Daoy (cell line): ENCODE measurements at places on chromosomes 4 and X. TPM values are rescaled to one million over a fixed set of nuclear protein-coding genes. Genes with fewer than 3 reads are reported as not detected.
A peak's percentile ranks its signal among the peaks of the same experiment; 100 is the strongest.

DUX4 gene
- total RNA-seq = not detected in 2 replicates

GRCh38 chrX:45164021-45164621 is 36.6 kb downstream of the DIPK2B start:
- DNase-seq = no peak

GPC3 gene
- total RNA-seq = 0.18 and 0.34 TPM in 2 replicates

DNA sequence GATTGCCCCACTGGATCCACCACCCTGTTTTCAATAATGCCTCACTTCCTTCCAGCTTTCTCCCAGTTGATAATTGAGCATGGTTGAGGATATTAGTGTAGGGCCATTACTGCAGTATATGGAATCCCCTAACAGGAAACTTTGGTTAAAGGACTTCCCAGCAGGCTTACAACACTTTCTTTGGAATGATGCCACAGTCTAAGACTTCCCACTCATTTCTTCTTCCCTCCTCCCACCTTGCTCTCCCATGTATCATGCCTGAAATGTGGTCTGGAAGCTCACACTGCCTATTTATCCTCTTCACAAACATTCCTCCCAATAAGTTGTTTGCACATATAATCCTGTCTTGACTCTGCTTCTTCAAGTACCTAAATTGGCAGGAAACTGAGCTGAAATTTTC is 863.3 kb downstream of the CENPC start:
- DNase-seq = peak; percentile 4

GRCh38 chr4:169340834-169341233 is 70.1 kb upstream of the SH3RF1 start:
- DNase-seq = no peak

DNA sequence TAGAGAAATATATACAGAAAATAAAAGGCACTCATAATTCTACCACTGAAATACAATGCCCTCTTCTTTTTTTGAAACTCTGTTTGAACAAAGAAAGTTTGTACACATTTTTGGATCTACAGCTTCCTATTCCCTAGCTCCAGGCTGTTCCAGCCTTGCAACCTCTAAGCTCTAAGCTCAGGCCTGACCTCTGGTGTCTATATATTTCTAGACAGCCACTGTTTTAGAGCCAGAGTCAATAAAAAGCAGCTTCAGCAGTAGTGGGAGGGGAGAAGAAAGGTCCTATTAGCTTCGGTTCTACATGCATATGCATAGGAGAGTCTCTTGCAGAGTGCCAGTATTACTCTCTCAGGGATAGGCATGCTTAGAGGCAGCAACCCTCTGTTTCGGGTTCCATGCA is 39.7 kb downstream of the CLDN2 start:
- DNase-seq = no peak

DNA sequence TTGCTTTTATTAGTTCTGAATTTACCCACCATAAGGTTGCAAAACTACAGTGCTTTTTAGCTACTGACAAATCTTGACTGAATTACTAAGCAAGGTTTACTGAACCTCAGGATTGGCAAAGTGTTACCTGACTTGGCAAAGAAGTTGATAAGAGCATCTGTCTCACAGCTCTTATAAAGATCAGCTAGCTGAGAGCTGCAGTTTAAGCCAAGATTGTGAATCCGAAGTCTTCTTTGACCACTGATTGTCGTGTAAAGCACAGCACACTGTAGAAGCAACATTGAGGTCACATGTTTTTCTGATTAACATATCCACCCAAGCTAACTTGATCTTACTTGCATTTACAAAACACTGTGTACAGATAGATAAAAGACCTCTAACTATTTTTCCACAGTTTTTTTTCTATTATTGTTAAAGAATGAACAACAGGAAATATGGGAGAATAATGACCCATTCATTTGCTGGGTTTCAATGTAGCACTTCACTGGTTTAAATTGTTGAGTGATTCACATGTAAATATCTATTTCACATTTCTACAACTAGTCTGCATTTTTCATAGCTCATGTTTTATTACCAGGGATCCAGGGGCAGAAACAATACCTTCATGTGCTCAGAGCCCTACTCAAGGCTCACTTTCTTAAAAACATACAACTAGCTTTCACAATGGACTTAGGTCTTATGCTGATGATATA is 54.0 kb downstream of the METTL14 start:
- DNase-seq = no peak

DCAF16 gene
- total RNA-seq = 24.3 and 28.8 TPM in 2 replicates

DNA sequence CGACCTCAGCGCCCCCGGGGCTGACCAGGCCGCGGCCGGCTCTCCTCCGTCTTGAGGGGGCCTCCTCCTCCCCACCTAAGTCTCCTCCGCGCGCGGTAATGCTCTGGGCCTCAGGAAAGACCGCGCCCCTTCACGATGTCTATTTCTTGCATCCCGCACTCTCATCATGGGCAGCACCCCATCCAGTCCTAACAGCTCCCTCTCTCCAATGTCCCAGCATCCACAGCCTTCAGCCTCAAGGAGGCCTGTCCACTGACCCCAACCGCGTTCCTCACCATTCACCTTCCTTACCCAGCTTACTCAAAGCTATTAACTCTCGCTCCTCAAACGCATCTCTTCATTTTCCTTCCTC is 77.5 kb downstream of the MAGED4 start:
- no peak for DNase-seq

DNA sequence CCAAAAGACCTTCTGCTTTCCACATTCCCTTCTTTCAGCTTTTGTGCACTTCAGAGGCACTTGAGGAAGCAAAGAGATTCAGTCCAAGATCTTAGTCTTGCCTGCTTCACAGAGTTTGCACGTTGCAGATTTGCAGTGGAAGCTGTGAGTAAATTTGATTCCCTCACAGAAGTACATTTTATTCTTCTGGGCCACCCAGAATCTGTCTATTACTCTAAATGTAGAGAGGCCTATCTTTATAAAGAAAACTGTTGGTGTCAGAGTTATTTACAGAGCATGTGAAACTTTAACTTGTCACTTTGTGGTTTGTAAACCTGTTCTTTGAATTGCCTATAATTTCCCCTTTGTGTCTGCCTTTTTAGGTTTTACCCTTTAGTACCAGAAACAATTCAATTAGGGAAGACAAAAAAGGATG is 15.5 kb downstream of the SPRY1 start:
- DNase-seq = no peak

GRCh38 chr4:86769794-86770193 is 79.4 kb downstream of the SLC10A6 start:
- DNase-seq = no peak

MAGEA4 gene
- not detected in 2 replicates for total RNA-seq

DNA sequence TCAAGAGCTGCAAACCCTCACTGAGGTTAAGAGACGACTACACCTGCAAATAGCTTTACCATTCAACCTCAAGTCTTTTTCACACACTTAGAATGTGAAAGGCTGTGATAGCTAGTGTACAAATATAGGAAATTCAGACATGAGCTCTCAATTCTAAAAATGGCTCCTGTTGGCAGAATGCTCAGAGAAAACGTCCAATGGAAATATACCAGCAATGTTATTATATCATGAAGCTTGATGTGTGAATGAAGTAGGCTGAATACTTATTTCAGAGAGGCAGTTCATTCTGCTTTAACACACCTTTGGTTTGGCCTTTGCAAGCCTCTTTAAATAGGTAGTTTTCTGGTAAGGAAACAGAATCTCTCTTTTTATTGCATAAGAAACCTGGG is 227.6 kb downstream of the ADAMTS3 start:
- DNase-seq = no peak

- DNase-seq = no peak
Measured at GRCh38 chrX:71420686-71421085, 54.5 kb downstream of the TAF1 start.

- DNase-seq = no peak
Measured at GRCh38 chr4:25523405-25523804, 132.2 kb upstream of the SLC34A2 start.

DNA sequence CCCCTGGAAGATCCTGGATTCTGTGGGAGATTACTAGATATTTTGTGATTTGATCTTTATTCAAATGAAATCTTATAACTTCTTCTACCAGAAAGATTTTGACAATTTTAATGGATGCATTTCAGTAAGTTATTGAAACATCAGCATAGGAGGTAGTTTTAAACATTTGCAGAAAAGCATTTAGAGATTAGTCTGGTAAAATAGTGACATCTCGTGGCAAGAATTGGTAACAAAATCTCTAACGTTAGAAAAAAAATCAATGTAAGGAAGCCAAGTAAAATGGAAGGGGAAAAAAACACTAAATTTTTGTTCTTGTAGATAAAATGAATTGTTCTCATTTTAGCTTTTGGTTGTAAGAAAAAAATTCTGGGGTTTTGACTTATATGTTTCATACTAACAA is 73.3 kb downstream of the TASL start:
- DNase-seq = no peak

GRCh38 chrX:18887825-18888212 is 96.1 kb downstream of the PHKA2 start:
- no peak for DNase-seq

- DNase-seq = no peak
Measured at GRCh38 chr4:186931519-186931918, 207.9 kb upstream of the FAT1 start.

CT83 gene
- total RNA-seq = not detected in 2 replicates

- DNase-seq = no peak
Measured at GRCh38 chr4:106329041-106329618, 12.8 kb downstream of the AIMP1 start.

GRCh38 chrX:109873574-109873973 is 129.3 kb upstream of the TMEM164 start:
- no peak for DNase-seq

DNA sequence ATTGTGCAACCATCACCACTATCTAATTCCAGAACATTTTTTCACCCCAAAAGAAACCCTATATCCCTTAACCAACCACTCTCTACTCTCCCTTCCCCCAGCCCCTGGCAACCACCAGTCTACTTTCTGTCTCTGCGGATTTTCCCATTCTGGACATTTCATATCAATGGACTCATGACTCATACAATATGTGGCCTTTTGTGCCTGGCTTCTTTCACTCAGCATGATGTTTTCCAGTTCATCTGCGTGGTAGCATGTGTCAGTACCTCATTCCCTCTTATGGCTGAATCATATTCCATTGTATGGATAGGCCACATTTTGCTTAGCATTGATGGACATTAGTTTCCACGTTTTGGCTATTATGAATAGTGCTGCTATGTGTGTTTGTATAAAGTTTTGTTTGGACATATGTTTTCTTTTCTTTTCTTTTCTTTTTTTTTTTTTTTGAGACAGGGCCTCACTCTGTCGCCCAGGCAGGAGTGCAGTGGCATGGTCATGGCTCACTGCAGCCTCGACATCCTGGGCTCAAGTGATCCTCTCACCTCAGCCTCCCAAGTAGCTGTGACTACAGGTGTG is 335.4 kb downstream of the BCOR start:
- peak; percentile 65 for DNase-seq

MUC7 gene
- not detected in 2 replicates for total RNA-seq

DNA sequence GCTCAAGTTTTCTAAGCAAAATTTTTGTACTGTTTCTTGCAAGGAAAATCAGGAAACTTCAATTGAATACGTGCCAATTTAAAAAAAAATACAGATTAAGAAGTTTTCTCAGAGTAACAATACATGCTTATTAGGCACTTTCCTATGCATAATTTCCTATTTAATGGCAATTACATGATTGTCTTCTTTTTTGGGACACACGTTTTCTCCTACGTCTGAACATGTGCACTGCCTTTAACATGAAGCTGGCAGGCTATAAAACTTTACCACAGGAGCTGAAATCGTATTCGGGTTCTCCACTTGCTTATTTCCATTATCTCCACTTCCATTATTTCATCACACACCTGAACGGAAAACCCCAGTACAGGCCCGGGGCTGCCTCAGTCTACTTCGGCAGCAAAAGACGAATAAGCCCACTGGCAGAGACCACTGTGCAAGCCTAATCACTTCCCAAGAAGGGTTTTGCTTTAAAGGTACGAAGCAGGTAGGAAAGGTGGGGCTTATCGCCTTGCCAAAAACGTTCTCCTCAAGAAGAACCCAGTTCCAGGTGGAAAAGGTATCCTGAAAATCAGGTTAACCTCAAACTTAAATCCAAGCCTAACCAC is 575 bp downstream of the RCHY1 start:
- DNase-seq = peak; percentile 0

IQCM gene
- not detected in 2 replicates for total RNA-seq

TDO2 gene
- total RNA-seq = 0.80 and 2.4 TPM in 2 replicates

CXorf49 gene
- total RNA-seq = 0.57 TPM in 1 of 2 replicates, not detected in the other

DNA sequence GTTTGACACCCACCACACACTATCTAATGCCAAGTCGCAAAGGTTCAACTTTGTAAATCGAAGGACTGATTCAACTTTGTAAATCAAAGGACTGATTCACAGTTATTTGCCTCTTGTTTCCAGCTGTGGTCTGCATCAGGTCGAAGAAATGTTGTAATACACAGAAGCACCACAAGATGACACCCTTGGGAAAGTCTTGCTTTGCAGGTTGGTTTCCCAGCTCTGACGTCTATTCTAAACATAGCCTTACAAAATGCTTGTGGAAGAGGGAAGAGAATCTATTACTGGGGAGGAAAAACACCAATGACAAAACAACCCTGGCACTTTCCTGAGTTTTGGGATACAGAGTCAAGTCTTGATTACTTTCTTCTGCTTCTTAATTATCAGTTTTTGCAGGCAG is 35.3 kb downstream of the SUPT20HL1 start:
- DNase-seq = peak; percentile 63

TMPRSS11B gene
- not detected in 2 replicates for total RNA-seq

DNA sequence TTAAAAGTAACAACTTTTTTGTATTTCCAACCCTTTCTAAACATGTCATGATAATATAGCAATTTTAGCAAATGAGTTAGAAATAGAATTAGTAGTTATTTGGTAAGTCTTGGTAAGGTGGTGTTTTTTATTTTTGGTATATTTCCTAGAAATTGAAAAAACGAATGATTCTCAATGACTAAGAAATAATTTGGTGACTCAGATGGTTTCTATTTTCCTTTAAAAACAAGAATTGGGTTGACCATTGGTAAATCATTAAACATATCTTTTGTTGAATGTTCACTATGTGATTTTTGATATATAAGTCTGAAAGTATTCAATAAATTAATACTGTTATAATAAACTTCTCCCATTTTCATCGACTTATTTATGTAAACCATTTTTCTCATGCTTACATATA is 206.2 kb upstream of the BANK1 start:
- no peak for DNase-seq

GRCh38 chr4:15084780-15085179 is 82.5 kb downstream of the CPEB2 start:
- DNase-seq = no peak

GRCh38 chrX:71870208-71871098 is 40.2 kb upstream of the NHSL2 start:
- DNase-seq = peak; percentile 85

NPNT gene
- total RNA-seq = not detected in 2 replicates
